ENCODE measurements at places on chromosomes 1 and 21.
A peak's percentile ranks its signal among the peaks of the same experiment; 100 is the strongest.

GRCh38 chr1:87243573-87243972 lies 85.1 kb upstream of the LMO4 start:
- DNase-seq: peak; percentile 38

- DNase-seq: no peak
Observed at GRCh38 chr1:30148676-30149075, 574.7 kb downstream of the MATN1 start.

DNA sequence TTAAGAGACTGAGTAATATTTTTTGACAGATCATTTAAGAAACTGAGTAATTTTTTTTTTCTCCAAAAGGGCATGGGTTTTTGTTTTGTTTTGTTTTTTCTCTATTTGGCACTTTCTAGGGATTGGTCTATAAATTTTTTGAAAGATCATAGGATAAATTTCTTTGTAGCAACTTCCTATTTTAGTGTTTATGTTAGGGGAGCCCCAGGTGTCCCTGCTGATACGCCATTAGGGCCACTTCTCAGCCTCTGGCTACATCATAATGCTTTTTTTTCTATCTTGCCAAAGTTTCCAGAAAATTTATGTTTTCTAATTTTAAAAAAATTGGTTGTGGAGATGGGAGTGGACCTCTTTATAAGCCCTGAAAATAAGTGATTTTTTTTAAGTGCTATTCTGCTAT lies 2.6 kb downstream of the GABPA start:
- no peak for DNase-seq

DNA sequence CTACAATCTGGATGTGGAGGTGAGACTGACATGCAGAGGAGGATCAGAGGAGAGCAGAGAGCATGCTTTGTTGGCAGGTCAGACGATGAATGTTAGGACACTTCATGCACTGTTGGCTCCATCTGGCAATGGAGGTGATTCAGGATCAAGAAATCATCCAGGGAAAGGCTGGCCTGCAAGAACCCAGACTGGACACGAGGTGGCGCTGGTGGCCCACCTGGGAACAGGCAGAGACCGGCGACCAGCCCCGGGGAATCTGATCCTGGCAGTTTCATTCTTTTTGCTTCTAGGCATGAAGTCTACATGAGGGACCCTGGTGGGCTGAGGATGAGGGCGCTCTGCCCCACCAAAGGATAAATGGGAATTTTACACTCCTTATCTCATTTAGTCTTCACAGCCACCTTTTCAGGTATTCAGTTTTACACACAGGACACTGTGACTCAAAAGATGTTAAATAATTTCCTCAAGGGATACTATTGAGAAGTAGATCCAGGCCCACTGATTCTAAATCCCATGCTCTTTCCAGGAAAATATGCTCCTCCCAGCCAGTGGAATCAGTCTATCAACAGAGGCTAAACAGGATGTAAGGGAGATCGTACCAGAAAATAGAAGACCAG lies 26.2 kb upstream of the SCMH1 start:
- peak; percentile 55 for DNase-seq

DNA sequence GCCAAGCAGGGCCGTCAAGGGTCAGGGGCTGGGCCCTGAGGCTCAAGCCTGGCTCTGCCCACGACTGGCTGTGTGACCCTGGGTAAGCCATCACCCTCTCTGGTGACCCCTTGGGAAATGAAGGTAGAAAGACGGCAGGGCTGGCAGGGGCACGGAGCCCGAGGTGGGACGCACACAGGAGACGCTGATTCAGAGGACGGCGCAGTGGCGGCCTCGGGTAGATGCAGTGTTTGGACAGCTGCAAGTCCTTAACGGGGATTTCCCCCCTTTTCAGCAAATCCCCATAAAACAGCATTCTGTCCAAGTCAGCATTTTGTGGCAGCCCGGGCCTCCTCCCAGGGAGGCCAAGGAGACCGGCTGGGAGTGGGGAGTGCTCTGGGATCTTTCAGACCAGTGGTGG lies 16.7 kb downstream of the COL8A2 start:
- no peak for DNase-seq

DNA sequence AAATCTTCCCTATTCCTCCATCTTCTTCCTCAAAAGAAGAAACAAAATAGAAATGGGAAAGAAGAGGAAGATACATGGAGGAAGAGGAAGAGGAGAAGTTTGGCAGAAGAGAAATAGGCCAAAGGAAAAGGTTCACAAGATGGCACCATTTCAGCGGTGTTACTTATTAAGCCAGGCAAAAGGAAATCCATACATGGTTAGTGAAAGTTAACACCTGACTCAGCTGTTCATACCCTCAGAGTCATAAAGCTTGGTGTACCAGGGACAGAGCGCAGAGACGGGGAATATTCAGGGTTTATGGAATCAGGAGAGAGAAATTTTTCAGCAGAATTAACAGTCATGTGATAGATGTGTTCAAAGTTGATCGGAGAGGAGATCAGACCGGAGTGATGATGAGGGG lies 70.6 kb downstream of the COQ8A start:
- DNase-seq: no peak

GRCh38 chr1:71223641-71224340 lies 143.0 kb upstream of the ZRANB2 start:
- no peak for DNase-seq

- no peak for DNase-seq
Observed at GRCh38 chr1:71210718-71211117, 129.9 kb upstream of the ZRANB2 start.

DNA sequence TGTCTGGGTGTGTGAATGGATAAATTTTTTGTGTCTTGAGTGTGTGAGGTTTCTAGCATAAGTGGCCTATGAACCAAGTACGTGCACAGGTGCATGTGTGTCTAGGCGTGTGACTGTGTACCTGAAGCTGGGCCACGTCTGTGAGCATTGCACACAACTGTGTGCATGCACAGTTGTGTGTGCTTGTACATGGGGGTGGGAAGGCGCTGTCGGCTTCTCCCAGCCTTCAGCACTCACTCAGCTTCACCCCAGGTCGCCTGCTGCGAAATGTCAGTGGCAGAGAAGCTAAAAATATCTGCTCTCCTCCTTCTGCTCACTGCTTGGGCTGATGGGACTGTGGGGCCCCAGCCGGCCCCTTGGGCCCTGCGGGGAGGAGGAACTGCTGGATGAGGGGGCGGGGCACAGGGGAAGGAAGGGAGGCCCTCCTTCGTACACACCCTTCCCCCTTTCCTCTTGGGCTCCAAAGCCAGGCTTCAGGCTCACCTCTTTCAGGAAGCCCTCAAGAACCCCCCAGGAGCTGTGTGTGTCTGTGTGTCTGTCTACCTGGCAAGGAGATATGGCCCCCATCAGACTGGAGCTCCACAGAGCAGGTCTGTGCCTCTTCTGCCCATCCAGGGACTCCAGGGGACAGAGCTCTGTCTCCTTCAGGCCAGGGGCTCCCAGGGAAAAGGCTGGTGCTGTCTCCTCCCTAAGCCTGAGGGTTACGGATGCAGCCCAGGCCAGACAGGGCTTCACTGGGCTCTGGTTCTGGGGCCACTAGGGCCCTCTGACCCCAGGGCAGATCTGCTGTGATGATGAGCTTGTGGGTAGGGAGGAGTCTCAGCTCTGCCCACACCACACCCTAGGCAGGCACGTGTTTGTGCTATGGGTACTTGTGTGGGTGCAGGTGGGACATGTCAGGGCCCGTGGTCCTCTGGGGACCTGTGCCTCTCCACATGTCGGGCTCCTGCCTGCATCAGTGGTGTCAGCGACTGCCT lies 35.6 kb upstream of the WASF2 start:
- peak; percentile 23 for DNase-seq

- no peak for DNase-seq
Observed at GRCh38 chr1:100440075-100440809, 87.9 kb downstream of the CDC14A start.

DNA sequence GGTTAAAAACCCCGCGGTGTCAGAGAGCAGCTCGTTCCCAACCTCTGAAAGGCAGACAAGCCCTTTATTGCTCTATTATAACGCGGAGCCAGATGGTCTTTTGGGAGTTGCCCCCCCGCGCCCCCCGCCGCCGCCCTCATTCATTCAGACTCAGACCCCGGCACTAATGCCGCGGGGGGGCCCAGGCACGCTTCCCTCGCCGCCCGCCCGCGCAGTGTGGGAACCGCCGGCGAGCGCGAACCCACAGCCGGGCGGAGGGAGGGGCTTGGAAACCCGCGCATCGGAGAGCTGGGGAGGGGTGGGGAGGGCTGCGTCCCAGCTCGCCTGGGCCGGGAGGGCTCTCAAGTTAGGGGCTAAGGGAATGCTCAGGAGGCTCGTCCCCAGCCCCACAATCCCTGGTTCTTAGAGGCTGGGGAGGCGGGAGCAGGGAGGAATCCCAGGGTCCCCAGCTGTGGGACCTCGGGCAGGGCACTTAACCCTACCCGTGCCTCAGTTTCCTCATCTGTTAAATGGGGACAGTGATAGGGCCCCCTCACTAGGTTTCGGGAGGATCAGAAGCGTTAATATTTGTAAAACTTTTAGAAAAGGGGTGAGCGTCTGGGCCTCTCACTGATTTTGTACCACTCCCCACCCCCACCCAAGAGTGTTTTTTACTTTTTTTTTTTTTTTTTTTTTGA lies 10.9 kb upstream of the HES5 start:
- no peak for DNase-seq

DNA sequence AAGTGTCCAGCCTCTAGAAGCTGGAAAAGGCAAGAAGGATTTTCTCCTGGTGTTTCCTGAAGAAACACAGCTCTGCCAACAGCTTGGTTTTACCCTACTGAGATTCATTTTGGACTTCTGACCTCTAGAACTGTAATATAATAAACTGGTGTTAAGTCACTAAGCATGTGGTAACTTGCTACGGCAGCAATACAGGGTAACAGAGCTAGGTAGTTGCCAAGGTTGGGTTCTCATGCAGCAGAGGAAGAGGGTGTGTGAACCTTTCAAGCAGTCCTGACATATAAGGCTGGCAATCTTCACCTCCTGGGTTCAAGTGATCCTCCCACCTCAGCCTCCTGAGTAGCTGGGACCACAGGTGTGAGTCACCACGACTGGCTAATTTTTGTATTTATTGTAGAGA lies 36.0 kb downstream of the GNG4 start:
- DNase-seq: no peak

- DNase-seq: peak; percentile 96
Observed at GRCh38 chr1:207393610-207394009, 60.5 kb upstream of the CR2 start.

DNA sequence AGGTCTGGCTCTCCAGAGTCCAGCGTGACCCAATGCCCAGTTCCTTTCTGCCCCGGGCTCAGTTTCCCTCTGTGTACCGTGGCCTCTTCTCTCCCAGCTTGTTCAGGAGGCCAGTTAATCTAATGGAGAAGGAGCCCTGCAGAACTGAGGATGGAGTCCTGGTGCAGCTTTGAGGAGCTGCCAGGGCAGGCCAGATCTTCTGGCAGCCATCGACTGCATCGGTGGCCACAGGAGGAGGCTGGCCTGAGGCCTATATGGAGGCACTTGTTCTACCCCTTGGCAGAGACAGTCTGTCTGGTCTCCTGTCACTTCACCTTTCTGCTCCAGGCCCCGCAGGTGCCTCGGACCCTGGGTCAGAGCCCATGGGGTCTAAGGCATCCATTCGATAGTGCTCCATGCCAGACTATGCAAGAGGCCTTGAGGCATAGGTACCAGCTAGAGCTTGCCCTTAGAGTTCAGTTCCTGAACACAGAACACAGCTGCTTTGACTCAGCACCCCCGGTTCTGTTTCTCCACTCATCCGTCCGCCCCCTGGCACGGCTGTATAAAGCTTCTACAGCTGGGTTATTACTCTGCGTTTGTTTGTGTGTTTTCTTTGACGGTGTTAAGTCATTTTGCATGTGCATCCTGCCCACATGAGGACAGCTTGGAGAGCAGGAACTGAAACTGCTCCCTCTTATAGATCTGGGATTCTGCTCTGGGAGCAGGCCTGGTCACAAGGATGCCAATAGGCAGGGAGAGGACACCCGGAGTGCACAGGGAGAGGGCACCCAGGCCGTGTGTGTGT lies 18.5 kb upstream of the LRRN2 start:
- no peak for DNase-seq

DNA sequence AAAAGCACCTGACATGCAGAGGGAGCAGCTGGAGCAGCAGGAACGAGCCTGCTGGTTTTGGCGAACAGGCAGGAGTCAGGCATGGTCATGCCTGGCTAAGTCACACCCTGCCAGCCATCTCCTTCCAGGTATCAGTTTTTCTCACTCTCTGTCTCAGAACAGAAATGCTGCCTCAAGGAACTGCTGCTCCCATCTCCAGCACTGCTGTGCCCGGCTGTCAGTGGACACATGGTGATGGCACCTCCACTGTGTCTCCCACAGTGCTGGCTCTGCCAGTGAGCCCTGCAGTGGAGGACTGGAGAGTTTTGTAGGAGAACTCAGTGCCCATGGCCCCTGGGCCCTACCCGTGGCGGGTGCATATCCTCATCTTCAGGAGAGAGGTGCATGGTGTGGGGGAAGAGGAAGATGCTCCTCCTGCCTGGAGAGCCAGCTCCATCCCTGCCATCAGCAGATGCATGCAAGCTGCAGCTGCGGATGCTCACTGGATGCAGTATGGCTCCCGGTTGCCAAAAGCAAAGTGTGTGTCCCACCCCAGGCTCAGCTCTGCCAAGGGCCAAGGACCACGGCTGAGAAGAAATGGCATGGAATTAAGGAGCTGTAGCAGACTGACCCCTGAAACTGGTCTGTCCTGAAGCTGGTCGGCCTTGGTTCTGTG lies 114.7 kb downstream of the GRIK3 start:
- no peak for DNase-seq

- DNase-seq: no peak
Observed at GRCh38 chr1:14583788-14584187, 14.7 kb upstream of the KAZN start.

GRCh38 chr1:118954301-118954905 lies 33.7 kb downstream of the TBX15 start:
- no peak for DNase-seq

- no peak for DNase-seq
Observed at GRCh38 chr1:210251680-210252490, 19.3 kb downstream of the SERTAD4 start.

- DNase-seq: no peak
Observed at GRCh38 chr1:5645135-5645399, 347.2 kb downstream of the NPHP4 start.

DNA sequence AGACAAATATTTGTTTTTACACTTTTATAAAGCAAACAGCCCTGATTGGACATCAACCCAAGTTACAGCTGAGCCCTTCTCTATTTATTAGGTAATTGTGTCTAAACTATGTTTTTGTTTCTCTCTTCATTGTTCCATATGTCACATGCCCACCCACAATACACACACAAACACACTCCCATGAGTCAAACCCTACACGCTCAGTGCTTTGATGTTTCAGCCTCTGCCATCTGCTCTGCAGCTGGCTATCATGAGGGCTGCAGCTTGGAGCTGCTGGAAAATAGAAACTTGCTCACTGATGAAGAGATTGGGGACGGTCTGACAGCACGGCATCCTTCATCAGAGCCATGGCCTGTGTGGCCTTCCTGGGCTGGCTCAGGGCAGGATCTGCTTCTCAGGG lies 41.7 kb downstream of the PSMG1 start:
- DNase-seq: peak; percentile 81

Data from HCEC 1CT (cell line).